ENCODE measurements at places on chromosomes 1 and 21. TPM values are rescaled to one million over a fixed set of nuclear protein-coding genes. Genes with fewer than 3 reads are reported as not detected.

DNA sequence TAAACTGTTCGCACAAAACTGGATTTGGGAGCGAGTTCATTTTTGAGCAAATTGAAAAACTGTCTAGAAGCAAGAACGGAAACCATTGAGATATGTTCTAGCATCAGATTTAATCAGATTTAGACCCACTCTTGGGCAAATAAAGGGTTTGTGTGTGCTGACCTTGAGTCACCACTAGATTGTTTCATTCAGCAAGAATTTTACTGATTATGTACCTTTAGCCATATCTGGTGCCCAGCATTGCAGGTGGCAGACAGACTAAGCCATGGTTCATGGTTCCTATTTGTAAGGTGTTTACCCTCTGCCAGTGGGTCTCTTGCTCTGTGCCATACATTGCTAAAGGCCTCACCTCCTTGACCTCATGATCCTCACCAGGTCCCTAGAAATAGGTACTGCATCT is 1.4 kb downstream of the NUDC start:
- DNase-seq, result no peak

KIF26B gene
- 0.62 TPM for total RNA-seq

- no peak for DNase-seq
These were observed 16.9 kb downstream of the SLC45A3 start for GRCh38 chr1:205663286-205663936.

DNA sequence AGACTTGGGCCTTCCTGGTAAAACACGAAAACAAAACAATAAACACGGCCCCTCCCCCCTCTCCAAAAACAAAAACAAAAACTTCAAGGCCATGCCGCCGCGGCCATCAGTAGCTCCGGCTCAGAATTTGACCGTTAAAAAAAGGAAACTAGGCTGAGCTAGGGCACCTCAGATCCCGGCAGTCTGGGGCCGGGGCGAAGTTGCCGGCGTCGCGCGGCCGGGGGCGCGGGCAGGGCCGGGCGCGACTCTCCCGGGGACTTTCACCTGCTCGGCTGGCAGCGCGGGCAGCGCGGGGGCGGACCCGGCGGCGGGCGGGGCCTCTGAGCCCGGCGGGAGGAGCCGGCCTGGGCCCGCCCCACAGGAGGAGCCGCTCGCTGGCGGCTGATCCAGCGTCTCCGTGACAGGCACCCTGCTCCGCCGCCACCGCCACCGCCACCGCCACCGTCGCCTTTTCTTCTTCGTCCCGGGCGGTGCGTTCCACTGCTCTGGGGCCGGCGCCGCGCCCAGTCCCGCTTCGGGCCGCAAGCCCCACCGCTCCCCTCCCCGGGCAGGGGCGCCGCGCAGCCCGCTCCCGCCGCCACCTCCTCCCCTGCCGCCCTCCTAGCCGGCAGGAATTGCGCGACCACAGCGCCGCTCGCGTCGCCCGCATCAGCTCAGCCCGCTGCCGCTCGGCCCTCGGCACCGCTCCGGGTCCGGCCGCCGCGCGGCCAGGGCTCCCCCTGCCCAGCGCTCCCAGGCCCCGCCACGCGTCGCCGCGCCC is at the start of gene NOS1AP:
NOS1AP (plus strand) TSS at position 358 of the 760 bp plus-strand sequence. CDS start 487 bp downstream, outside the sequence.
- DNase-seq, result peak; percentile 77

DNA sequence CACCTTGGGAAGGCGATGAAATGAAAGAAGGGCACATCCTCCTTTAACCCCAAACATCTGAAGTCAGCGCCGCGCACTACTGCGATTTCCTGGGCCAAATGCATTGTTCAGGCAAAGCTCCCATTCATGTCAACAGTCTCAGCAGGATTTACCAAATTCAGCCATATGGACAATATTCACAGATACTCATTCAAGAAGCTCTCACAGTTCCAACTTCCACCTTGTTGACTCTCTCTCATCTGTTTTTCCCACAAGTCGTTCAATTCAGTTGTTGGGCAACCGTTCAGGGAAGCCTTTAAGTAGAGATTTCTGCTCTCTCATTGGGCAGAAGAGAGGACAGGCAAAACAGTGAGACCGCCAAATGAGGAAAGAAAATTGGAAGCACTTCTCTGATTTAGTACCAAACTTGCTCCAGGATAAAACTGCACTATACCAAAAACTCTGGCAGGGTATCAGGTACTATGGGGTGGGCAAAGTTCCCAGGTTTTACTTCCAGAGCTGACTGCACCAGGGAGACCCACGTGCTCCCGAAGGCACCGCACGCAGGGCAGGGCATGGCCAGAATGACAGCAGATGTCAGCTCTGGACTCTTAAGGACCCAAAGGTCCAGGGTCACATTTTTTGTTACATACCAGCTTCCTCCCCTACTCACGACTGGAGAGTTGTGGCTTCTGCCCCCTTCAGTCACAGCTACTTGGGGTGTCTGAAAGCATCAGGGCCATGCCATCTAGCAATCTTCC is 668.8 kb downstream of the KIF26B start:
- no peak for DNase-seq

Data from B cell (primary cell).